Hepatic stellate cell (primary cell): ENCODE measurements at places on chromosomes 6 and 20.

DNA sequence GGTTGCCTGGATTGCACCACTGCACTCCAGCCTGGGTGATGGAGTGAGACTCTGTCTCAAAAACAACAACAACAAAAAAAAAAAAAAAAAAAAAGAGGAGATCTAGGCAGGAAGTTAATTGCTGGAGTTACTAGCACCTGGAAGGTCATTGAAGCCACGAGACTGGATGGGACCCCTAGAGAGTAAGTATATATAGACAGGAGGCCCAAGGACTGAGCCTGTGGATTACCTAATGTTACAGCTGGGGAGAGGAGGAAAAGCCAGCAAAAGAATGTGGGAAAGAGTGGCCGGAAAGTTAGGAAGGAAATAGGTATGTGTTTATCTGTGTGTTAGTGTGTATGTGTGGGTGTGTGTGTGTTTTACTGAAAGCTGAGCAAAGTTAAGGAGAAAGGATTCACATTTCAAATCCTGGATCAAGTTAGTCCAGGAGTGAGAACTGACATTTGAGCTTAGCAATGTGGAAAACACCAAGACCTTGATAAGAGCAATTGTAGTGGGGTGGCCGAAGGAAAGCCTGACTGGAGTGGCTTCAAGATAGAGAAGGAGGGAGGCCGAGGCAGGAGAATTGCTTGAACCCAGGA lies 38.4 kb downstream of the ANKRD6 start:
- DNase-seq, result no peak

DNA sequence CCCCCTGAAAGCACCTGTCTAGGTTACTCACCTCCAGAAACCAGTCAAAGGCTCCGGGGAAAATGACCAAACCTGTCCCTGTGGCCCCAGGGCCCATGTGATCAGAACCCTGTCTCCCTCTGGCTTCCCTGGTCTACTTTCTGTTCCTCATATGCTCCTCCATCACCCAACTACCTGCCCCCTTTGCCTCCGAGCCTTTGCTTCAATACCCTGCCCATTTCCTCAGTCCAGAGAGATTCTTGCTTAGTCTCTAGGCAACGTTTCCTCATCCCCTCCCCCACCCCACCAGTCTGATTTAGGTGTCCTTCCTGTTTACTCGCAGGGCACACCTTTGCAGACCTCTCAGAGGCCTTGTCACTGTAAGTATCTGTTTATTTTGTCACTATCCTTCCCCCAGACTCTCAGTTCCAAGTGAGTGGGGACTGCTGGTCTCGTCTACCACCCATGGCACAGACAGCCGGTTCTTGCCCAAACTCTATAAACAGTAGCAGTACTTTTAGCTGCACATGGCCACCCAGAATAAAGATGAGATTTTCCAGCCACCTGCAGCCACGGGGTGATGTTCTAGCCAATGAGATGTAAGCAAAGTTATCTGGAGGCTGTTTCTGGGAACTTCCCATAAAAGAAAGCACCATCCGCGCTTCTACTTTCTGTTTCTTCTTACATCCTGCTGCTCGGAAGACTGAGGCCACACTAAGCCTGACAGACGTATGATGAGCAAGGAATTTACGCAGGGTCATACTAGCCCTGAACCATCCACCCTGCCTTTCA lies 13.3 kb downstream of the ELOVL5 start:
- no peak for DNase-seq

GRCh38 chr6:125310994-125311649 lies 9.4 kb upstream of the HDDC2 start:
- DNase-seq, result peak; percentile 32

DNA sequence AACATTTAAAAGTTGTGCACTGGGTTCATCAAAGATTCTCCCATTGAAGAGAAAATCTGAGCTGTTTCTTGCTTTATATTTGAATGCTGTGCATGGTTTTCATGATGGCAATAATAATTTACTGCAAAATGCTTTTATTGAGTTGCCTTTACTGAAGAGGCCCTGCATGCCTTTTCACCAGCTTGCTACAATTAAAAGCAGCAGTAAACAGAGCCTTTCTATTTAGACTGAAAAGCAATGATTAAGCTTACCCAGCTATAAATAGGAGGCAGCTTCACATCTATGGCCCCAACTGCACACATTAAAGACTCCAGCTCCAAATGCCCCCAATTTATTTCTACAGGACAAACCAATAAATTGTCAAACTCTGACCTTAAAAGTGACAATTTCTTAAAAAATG lies 70.3 kb downstream of the ANKEF1 start:
- no peak for DNase-seq

DNA sequence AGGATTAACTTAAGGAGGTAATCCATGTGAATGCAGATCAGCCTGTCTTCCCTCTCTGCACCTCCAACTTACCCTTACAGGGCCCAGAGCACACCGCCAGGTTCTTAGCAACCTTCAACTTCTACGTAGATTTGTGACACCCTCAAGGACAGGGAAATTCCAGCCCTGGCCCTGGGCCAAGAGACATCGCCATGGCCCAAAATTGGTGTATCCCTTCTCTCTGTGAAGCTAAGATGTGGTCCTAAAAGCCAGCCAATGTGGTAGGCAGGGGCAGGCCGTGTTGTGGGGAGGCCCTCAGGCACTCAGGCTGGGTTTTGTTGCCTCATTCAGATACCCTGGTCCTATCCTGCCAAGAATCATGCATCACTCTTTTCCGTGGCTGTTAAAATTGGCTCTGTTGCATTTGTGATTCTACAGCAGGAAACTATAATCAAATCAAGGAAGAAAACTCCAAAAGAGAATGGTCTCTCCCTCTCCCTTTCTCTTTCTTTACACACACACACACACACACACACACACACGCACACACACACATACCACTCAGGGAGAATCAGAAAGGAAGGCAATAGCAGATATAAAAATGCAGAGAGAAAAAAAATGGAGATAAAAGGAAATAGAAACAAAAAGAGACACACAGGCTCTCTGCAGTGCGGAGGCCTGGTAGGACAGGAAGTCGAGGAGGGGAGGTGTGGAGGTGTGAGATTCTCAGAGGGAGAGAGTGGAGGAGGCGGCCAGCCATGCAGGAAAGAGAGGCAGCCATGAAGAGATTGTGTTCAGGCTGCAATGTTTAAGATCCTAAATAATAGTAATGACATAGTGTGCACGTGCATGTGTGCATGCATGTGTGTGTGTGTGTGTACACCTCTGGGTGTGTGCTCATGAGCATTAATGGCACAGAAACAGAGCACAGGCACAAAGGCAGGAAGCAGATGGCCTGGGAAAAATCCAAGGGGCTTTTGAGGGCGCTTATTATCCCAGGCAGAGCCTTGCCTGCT lies 201.8 kb upstream of the LRFN2 start:
- DNase-seq, result no peak
